T-cell (primary cell): ENCODE measurements at places on chromosomes 7 and 10.

GRCh38 chr7:129644634-129645230 is 33.2 kb downstream of the NRF1 start:
- DNase-seq, result no peak

DNA sequence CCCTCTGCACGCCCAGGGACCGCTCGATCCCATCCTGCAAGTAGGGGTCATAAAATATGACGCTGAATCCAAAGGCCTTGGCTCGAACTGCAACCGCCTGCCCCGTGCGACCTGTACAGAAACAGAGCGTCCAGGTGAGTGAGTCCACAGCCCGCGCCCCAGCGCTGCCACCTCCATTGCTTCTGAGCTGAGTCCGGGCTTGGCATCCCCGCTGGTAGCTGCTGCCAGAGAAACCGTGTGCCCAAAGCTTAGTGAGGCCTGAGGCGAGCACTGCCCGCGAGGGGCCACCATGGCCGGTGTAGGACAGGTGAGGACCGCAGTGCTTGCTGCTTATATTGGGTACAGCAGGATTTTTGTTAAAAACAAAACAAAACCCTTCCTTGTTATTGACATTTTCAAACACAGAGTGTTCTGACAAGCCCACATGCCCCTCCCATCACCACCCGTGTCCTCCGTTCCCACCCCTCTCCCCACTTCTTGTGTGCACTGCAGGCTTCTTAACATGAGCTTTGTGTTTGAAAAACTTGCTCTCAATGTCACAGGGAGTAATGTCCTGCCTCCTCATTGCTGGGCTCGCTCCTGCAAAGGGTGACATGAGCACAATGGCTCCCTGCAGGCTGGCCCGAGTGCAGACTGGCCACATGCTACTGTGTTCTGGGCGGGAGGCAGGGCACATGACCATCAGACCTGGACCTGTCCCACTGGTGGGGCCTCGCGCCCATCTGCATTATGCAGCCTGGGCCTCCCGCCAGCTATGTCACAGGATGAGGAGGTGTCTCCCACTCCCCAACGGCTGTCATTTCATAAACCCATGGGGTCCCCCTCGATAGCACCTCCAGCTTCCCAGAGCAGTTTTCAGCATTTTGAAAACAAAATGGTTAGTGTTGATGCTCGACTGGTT is 52.9 kb downstream of the ZRANB1 start:
- DNase-seq, result no peak

DNA sequence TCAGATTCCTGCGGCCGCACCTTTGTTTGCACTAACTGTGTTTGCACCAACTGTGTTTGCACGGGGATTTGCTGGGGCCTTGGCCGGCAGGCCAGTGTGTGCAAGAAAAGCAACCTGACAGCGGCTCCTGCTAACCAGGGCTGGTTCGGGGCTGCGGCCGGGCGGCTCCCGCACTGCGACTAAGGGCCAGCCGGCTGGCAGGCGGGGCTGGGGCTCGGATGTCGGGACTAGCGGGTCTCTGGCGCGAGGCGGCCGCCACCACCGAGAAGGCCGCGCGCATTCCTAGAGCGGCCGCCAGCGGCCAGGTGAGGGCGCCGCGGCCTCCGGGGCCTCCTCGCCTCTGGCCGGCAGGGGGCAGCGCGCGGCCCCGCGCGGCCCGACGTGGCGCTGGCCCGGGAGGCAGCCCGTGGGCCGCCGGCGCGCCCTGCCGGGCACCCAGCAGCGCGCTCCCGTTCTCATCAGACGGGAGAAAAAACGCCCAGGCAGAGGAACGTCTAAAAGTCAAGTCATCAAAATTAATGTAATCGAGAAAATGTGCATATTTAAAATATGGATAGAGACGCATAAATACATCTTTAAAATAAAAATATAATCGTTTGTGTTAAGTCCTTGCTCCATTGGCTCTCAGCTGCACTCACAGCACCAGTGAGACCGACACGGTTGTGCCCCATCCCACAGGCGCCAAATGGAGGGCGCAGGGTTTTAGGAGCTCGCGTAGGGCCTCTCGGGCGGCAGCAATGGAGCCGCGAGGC is 38.5 kb downstream of the ZNF777 start:
- DNase-seq, result peak; percentile 59

- no peak for DNase-seq
Measured at GRCh38 chr10:16867556-16867955, 50.3 kb upstream of the RSU1 start.

GRCh38 chr7:100190048-100190711 is 12.5 kb downstream of the STAG3 start:
- DNase-seq, result no peak

GRCh38 chr10:79247373-79248137 is 99.7 kb upstream of the PPIF start:
- no peak for DNase-seq

DNA sequence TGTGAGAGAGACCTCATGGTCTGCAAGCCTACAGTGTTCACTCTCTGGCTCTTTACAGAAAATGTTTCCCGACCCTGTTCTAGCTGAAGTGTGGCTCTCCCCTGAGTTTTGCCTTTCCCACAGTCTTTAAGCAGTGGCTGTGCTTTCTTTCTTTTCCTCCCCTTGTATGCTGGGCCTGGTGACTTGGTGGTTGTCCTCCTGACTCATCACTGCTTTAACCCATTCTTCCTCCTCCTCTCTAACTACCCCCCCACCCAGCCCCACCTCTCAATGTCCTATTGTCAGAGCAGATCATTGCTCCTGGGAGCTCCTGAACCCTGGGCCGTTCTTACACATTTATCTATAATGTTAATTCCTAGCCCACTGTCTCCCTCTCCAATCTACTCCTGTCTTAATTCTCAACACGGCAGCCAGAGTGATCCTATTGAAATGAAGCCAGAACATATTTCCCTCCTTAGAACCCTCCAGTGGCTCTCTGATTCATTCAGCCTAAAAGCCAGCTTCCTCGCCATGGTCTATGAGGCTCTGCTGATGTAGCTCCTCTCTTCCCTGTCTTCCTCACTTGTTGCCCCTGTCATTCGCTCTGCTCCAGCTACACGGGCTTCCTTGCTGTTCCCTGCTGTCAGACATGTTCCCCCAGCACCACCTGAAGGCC is 55.0 kb downstream of the DENND11 start:
- DNase-seq, result no peak

GRCh38 chr7:30429156-30429530 is 49.4 kb downstream of the NOD1 start:
- DNase-seq, result no peak

- no peak for DNase-seq
Measured at GRCh38 chr7:85133560-85133959, 53.3 kb downstream of the SEMA3D start.

DNA sequence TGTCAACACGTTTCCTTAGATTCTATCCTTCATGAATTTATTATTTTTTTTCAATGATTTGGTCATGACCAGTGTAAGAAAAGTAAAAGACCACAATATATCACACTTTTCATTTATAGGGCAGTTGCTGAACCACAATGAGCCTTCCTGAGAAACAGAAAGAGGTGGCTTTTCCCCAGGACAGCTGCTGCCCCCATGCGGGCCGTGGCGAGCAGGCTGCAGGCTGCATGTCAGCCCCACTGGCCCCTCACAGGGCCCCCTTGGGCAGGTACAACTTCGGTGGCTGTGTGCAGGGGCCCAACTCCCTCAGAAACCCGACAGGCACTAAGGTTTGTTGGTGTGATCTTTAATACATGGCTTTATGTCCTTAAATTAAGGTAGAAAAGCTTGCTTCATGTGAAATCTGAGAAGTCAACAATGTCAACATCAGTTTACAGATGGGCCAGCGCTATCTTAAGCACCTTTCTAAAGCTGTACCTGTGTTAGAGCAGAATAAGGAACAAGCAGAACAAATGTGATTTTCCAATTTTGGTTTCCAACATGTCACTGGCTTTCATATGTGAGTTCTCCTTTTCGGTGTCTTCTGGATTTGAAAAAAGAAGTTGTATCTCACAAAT is 10.6 kb downstream of the BEND7 start:
- DNase-seq, result no peak

- no peak for DNase-seq
Measured at GRCh38 chr7:147952918-147953317, 637.6 kb upstream of the C7orf33 start.

- no peak for DNase-seq
Measured at GRCh38 chr10:103731609-103732270, 123.6 kb downstream of the SH3PXD2A start.

- DNase-seq, result no peak
Measured at GRCh38 chr7:45865594-45866410, 7.1 kb downstream of the CCDC201 start.

- DNase-seq, result no peak
Measured at GRCh38 chr10:122044045-122044661, 55.2 kb downstream of the TACC2 start.

GRCh38 chr7:55348502-55348901 is 16.6 kb upstream of the LANCL2 start:
- DNase-seq, result no peak

DNA sequence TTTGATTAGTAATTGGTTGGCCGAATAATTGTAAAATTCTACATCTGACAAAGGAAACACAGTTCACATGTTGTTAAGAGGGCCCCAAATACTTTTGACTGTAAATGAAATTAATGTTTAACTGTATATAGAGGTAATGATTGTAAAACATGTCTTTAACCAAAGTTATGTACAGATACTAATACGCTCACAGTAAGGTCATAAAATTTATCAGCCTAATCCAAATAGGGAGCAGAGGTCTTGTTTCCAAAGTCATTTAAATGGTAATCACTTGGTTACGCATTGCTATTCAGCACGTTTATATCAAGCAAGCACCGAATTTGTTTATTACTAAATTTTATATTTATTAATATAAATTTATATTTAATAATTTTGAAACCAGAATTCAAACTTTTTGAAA is 1.4 kb downstream of the PHYHIPL start:
- no peak for DNase-seq

- DNase-seq, result no peak
Measured at GRCh38 chr7:128075242-128076095, 44.2 kb upstream of the LRRC4 start.

DNA sequence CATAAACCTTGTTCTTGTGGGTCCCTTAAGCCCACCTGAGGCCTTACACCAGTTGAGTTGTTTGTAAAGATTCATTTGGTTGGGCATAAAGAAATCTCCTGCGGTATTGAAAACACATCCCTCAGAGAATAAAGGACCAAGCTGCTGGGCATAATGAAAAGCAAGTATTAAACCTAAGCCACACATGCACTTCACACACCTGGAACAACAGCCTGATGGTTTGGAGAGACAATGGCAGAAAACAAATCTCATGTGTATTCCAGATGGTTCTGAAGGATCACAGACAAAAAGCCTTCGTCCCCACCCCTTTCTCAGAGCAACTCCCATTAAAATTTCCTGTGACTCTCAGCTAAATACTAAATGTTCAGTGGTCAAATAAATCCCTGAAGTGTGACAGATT is 44.2 kb downstream of the FEZF1 start:
- no peak for DNase-seq

- DNase-seq, result no peak
Measured at GRCh38 chr10:90018819-90019218, 317.4 kb downstream of the KIF20B start.

DNA sequence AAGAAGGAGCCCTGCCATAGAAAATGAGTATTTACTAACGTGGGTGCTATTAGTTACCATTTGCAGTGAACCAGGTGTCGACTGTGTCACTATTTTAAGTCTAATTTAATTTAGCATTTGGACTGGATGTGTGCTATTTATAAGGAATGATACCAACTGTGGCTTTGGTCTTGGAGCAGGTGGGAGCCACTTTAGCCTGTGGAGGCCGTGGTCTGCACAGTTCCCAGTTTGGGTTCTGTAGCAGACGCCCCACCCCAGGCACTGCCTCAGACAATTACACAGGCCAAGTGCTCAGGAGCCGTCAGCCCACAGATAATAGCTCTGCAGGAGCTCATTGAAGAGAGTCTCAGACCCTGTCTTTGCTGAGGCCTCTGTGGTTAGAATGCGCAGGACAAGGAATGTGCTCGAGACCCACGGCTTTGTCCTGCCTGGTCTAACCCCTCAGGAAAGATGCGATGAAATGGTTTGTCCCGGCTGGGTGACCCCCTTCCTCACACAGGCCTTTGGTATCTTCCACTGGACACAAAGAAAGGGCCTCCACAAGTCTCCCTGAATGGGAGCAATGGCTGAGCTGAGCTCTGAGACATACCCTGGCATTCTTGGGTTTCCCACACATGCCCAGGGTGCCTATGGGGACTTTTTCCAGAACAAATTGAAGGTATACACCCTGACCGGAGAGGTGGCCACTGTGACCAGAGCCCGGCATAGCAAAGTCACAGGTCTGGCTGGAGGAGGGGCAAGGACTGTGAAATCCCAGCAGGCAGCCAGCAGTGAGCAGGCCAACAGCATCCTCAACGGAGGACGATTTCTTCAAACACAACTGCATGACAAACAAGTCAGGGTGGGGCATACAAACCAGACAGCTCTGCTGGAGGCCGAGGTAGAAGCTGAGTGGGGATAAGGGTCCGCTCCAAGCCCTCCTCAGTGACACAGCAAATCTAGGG is 251.2 kb downstream of the ARHGAP12 start:
- no peak for DNase-seq

DNA sequence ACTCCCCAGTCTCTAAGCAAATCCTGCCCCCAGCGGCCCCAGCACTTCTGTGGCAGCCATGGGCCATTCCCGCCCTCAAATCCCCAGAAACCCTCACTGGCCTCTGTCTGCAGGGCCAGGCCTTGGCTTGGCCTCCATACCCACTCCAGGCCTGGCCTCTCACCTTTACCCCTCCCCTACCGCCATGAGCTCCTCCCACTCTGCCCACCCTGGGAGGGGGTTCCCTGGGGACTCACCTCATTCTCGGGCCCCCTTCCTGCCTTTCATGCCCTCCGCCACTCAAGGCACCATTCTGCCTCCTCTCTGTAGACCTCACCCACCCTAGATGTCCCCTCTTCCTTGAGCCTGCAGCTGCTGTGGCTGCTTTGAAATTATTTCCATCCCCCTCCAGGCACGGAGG is 41.0 kb downstream of the PRF1 start:
- DNase-seq, result no peak

- no peak for DNase-seq
Measured at GRCh38 chr10:125123476-125124114, 36.8 kb downstream of the CTBP2 start.

- no peak for DNase-seq
Measured at GRCh38 chr7:13050703-13051102, 363.3 kb downstream of the ARL4A start.

GRCh38 chr7:44964384-44964830 is 14.4 kb downstream of the MYO1G start:
- no peak for DNase-seq

- no peak for DNase-seq
Measured at GRCh38 chr7:44348300-44348699, 22.9 kb upstream of the CAMK2B start.

GRCh38 chr7:32869716-32870115 is 21.8 kb downstream of the KBTBD2 start:
- DNase-seq, result no peak

DNA sequence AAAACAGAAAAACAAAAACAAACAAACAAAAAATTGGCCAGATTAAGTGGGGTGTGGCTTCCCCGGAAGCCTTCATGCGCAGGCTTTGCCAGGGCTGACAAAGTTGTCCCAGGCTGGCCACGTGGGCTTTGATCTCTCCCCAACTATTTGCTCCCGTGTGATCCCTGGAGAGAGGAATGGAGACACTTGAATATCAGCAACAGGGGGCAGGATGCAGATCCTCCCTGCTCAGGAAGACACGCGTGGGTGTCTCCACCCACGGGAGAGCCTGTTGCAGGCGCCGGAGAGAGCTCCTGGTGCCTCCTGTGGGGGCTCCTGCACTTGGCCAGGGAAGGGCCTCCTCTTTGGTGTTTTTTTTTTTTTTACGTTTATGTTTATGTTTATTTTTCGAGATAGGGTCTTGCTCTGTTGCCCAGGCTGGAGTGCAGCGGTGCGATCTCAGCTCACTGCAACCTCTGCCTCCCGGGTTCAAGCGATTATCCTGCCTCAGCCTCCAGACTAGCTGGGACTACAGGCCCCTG is 19.0 kb downstream of the TRIM56 start:
- no peak for DNase-seq

- DNase-seq, result no peak
Measured at GRCh38 chr10:42936580-42936979, 140.3 kb upstream of the RET start.
